ENCODE measurements at places on chromosomes 3 and 15.
A peak's percentile ranks its signal among the peaks of the same experiment; 100 is the strongest.

DNA sequence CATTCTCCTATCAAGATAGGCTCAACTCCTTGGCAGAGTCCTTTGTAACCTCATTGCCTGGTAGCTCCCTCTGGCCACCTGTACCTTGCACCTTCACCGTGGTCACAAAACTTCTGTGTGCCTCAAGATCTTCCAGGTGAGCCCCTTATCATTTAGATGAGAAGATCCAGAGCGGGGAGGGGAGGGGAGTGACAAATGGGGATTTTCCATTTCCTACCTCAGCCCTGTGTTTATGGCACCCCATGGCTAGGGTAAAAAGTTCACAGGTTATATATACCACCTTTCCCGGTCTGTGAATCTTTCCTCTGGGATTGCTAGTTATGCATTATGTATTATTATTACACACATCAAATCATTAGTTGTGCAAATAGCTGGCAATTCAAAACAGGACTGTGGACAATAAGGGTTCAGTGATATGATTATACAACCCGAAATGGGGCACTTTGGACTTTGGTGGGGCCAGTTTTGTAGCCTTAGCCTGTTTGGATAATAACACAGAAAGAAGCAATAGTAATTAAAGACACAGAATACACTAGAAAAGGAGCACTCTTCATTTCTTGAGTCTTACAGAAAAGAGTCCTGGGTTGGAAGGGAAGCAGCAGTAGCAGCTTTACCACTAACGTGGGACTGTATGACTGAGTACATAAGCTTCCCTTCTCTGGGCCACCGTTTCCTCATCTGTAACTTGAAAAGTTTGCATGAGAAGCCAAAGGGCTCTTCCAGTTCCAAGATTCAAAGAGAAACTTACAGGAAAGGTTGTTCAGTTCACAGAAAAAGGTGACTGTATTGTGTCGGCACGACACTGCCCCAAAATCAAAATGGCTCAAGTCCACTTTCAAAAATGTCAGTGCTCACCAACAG, 7.1 kb downstream of the TLE3 start:
- DNase-seq, result no peak

GRCh38 chr15:51130344-51130743, 35.6 kb upstream of the TNFAIP8L3 start:
- no peak for DNase-seq

GRCh38 chr3:104677932-104678331, 688.8 kb upstream of the ALCAM start:
- DNase-seq, result no peak

DNA sequence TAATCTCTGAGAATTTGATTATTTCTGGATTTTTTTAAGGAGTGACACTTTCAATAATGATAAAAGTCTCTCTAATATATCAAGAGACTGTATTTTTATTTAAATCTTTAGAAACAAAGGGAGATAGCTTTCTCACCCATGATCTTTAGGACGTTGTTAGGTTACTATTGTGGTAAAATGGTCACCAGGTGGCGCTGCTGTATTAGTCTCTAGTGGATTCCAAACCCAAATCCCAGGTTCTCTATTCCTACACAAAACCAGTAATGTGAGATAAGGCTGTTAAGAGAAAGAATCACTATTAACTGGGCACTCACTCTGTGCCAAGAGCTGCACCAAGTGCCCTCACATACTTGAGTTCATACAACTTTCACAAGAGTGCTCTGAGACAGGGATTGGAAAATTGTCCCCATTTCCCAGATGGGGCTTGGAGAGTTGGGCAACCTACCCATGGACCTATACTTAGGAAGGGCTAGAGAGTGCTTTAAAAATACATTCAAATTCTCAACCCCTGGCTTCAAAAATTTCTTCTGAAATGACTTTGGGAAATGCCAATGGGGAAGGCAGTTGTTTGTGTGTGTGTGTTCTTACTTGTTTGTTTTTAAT, 593.4 kb upstream of the TGFBR2 start:
- peak; percentile 25 for DNase-seq

GRCh38 chr15:48868536-48868935, 9.4 kb upstream of the EID1 start:
- no peak for DNase-seq

GRCh38 chr3:192821161-192821560, 93.8 kb upstream of the FGF12 start:
- no peak for DNase-seq

DNA sequence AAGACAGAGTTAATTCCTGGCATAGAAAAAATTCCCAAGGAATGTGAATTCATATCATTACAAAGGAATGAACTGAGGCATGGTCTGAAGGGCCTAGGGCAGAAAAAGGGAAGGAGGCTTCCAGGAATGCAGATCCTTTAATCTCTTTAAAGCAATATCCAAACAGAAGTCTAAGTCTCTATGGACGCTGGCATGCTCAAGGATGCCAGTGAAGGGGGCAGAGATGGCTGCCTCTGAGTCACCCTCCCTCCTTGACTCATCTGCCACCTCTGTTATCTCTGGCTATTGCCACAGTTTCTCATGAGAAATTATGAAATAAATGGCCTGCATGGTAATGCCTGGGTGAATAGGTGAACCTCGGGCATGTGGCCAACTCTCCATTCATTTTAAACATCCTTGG, 96.3 kb upstream of the BCL6 start:
- DNase-seq, result no peak
